HCT116 (cell line): ENCODE measurements at places on chromosomes 1 and 21.

DNA sequence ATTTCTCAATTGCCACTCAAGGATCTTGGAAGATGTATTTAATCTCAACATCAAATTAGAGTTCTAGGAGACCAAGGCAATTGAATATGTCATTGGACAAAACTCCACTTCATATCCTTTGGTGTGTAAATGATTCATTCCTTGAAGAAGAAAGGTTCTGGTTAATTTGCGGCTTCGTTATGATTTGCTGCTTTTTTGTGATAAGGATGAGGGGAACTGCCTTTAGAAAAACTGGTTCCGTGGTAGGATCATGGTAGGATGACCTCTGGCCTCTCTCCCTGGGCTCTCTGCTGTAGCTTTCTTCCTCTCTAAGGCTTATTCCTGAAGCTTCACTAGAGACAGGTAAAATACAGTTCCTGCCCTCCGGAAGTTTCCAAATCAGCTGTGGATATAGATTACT is 51.5 kb upstream of the ERRFI1 start:
- no peak for DNase-seq

DNA sequence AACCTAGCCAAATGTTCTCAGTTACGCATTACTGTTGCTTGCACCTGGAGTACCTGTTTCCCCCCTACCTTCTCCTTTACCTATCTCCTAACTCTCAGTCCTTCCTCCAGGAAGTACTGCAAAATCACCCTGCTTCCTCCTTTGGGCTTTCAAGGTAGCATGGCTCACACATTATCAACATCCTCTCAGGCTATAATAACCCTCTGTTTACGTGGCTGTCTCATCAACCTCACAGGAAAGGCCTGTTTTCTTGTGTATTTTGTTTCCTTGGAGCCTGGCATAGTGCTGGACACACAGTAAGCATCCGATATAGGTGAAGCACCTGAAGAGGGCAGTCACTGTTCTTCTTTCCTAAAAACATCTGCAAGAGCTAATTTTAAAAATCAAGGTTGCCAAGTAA is 32.7 kb upstream of the ANGPTL7 start:
- DNase-seq = no peak

- DNase-seq = no peak
These were observed 59.9 kb upstream of the KCNK1 start for GRCh38 chr1:233554037-233554436.

DNA sequence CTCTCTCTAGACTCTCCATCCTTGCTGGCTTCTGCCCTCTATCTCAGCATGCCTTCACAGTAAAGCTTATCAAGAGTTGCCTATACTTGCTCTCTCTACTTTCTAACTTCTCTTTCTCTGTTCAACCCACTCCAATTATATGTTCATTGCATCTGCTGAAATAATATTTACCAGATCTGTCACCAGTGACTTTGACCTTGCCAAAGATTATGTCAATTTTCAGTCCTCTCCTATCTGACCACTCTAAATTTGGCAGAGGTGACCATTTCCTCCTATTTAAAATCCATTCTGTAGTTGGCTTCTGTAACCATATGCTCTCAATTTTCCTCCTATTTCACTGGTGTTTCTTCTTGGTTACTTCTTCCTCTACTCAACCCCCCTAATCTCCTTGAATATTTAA is 38.8 kb upstream of the DR1 start:
- DNase-seq = no peak

GRCh38 chr1:241356519-241357365 is at the start of gene RGS7:
Gene RGS7, minus strand, starts transcription at chr1:241357205.
- no peak for DNase-seq

GRCh38 chr1:151985270-151985669 is 8.4 kb downstream of the S100A10 start:
- no peak for DNase-seq

GRCh38 chr1:17348593-17349234 is 23.3 kb upstream of the PADI6 start:
- no peak for DNase-seq

GRCh38 chr21:14824126-14824525 is 240.7 kb downstream of the NRIP1 start:
- no peak for DNase-seq

- DNase-seq = no peak
These were observed 474.6 kb downstream of the DISC1 start for GRCh38 chr1:232101231-232101630.

GRCh38 chr1:228842094-228842775 is 107.0 kb downstream of the RHOU start:
- peak; percentile 42 for DNase-seq

DNA sequence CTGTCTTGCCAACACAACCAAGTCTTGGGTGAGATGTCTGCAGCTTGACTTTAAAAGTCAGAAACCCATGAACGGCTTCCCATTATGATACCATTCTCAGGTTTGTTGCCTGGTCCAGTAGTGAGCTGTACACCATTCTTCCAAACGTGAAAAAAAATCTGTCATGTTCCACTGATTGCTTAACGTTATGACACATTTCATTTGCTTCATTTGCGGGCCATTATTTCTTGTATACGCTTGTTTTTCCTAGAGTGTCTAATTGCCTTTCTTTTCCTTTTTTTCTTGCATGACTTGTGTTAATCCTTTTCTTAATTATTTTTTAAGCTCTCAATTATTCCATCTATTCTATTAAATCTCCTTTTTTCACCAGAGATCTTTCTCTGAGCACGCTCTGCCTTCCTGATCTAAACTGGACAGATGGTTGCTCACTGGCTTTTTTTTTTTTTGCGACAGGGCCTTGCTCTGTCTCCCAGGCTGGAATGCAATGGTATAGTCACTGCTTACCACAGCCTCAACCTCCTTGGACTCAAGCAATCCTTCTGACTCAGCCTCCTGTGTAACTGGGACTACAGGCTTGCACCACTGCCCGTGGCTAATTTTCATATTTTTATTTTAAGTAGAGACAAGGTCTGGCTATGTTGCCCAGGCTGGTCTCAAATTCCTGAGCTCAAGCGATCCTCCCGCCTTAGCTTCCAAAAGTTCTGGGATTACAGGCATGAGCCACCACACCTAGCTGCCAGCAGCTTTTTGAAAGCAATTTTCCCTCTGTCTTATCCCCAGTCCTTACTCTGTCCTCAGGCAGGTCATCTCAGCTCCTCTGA is 31.7 kb upstream of the CAMTA1 start:
- DNase-seq = no peak

GRCh38 chr1:156805766-156806511 is 10.7 kb downstream of the SH2D2A start:
- no peak for DNase-seq

- no peak for DNase-seq
These were observed 196.2 kb downstream of the NPHP4 start for GRCh38 chr1:5796028-5796427.

- no peak for DNase-seq
These were observed 5.9 kb downstream of the COX20 start for GRCh38 chr1:244841273-244841927.

DNA sequence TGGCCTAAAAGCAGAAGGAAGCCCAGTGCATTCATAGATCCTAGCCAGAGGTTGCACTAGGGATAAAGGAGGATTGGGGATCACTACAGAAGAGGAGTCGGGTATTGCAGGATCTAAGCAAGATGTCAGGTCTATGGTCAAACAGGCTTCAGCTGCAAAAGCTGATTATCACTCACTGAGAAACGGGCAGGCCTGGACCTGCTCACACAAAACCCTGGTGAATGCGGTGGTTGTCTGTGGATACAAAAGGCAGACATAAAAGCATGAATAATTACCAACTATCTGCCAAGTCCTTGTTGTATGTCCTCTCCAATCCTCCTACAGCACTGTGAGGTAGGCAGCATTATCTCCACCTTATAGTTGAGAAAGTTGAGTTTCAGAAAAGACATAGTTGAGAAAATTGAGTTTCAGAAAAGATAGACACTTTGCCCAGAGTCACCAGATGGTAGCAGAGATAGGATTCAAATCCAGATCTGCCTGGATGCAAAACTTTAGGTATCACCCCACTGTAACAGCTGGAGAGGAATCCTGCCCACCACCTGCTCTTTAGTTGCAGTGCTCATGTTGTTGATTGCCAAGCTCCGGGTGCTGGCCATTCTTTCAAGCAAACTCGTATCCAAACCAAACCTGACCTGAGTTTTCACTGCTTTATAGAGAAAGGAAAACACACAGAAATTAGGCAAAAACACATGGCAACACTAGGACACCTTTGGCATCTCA is 49.6 kb upstream of the HOOK1 start:
- no peak for DNase-seq

DNA sequence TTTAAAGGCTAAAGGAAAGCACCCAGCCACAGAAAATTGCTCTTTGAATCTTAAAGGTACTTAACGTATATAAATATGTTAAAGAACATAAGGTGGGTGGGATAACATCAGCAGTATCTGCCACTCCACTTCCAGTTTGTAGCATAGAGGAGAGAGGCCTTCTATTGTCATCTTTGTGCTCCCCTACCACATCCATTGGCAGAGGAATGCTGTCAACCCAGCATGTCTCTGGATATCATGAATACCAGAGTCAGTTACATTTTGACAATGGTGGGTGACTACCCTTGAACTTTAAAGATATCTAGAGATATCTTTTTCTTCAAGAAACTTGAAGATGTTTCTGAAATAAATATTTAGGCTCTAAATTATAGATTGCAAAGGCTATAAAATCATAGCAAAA is 283.2 kb upstream of the LRRC7 start:
- no peak for DNase-seq

- no peak for DNase-seq
These were observed 9.6 kb downstream of the ACTRT2 start for GRCh38 chr1:3030663-3031381.

- DNase-seq = no peak
These were observed 117.6 kb downstream of the PTPRC start for GRCh38 chr1:198756470-198756869.

DNA sequence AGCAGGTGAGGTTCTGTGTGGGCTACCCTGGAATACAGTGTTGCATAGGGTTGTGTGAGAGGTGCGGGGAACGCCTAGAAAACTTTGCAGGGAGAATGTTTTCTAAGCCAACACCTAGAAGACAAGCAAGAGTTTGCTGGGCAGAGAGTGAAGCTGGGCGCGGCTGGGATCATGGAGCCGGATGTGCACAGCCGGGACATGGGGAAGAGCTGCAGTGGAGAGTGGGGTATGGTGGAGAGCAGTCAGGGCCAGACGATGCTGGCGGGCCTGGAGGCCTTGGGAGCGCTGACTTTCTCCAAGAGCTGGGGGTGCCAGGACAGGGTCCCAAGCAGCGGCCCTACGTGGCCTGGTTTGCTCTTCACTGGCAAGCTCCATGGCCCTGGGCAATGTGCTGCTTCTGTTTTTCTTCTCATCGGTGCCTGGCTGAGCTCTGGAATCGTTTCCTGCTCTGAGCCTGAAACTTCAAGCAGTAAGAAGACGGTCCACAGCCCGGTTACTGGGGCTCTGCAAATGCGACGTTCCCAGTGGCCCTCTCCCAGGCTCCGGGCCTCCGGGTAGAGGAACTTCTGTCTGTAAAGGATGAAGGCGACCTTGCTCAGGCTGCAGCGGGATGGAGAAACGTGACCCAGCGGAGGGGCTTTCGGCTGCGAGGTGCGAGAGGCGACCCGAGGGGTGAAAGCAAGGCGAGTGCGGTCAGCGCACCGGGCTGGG is 51.9 kb upstream of the CD34 start:
- DNase-seq = no peak

GRCh38 chr1:168053681-168054080 is 83.0 kb downstream of the GPR161 start:
- no peak for DNase-seq

GRCh38 chr1:69706473-69706872 is 138.8 kb downstream of the LRRC7 start:
- DNase-seq = no peak

DNA sequence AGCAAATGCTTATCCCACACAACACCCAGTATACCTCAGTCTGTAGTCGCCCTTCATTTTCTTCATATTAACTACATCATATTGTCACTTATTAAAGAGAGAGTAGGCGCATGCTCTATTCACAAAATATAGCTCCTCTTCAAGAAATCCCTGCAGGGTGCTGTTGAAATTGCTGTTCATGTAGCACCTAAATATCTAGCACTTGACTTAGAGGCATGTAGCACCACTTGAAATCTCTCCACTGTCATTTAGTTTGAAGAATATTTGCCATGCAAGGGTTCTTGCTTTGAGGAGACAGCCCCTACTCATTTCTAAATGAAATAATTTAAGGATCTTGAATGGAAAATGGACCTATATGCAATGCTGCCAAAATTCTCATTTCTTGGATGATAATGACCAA is 20.9 kb upstream of the LRRC8B start:
- DNase-seq = no peak

GRCh38 chr1:164765992-164766720 is 207.2 kb downstream of the PBX1 start:
- no peak for DNase-seq

DNA sequence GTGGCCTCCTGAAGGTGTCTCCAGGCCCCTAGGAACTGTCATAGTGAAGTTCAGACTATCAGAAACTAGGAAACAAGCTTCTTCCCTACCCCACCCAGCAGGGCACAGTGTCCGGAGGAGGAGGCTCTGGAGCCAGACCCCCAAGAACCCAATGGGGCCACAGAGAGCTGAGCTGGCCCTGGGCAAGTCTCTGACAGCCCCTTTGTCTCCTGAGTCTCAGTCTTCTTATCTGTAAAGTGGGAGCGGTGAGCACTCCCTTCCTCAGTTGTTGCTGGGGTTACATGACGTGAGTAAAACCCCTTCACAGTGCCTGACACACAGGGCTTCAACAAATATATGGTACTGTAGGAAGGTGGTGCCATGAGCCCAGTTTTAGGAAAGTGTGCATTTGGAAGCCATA is 675.8 kb downstream of the MATN1 start:
- no peak for DNase-seq

GRCh38 chr1:117501281-117501680 is 104.6 kb upstream of the TENT5C start:
- no peak for DNase-seq

DNA sequence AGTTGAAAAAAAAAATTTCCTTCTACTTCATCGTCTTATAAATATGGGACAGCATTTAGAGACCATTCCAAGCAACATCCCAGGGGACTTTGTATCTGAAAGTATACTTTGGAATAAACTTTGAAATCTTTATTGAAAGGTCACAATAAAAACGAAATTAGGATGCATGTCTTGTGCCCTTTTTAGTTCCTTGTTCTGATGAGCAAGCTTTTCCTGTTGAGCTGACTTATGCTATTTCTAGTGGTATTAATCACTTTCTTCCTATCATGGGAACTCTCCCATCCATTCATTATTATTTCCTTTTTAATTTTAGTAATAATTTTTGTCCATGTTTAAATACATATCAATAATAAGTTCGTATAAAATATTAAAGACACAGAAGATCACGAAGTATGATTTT is 4.0 kb upstream of the GBP2 start:
- DNase-seq = no peak
